Epithelial cell of esophagus (primary cell): ENCODE measurements at places on chromosomes 1 and 21.

- DNase-seq, result no peak
Measured at GRCh38 chr1:95237981-95238703, 4.1 kb downstream of the RWDD3 start.

DNA sequence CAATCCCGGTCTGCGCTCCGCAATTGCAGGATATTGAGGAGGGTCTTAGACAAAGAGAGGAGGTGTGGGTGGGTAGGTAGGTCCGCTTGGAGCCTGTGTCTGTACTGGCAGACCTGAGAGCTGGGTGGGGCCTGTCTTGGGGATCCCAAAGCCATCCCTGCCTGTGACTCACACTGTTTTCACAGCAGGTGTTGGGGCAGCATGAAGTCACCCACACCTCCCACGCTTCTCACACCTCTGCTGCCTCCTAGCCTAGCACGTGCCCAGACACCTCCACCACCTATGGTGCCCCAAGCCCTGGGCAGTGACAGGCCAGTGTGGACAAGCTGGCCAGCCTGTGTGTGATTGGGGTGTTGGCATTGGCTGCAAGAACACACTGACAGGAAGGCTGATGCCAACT is 65.7 kb upstream of the ECE1 start:
- DNase-seq, result peak; percentile 67

GRCh38 chr1:47534436-47534835 is 96.6 kb downstream of the FOXD2 start:
- DNase-seq, result no peak

DNA sequence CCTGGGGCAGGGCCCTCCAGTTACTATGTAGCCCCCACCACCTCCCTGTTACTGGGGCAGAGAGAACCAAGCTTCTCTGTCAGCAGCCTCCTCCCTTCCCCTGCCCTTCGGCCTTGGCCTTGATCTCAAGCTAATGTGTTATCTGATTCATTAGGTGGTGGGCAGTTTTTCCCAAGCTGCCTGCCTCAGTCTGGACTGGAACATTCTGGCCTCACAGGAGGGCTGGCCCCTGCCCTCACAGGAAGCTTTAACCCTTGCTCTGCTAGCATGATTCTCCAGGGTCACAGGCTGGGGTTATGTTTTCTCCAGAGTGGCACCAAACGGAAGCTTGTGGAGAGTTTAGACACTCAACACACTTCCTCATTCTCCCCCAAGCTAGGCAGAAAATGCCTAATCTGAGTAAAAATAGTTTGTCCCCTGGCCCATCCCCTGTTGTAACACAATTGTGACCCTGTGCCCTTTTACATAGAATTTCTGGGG is 37.2 kb upstream of the SLC6A9 start:
- DNase-seq, result no peak

DNA sequence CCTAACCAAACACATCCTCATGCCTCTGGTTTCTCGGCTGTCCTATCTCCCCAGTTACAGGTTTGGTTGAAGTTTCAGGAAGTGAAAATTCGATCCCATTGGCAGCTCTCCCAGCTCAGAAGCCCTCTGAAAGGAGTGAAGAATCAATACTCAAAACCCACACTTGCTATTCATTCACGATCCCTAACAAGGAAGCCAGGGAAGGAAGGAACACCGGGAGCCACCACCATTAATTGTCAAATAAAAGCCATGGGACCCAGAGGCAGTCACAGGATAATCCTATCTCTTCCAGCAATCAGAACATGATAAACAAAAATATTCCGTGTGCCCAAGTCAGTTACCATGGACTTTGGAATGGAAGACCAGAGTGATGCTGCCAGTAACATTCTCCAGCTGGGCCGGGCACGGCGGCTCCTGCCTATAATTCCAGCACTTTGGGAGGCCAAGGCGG is 7.0 kb downstream of the TMPRSS2 start:
- no peak for DNase-seq

- no peak for DNase-seq
Measured at GRCh38 chr21:33936301-33937038, 20.9 kb upstream of the ATP5PO start.

- peak; percentile 97 for DNase-seq
Measured at GRCh38 chr1:170707959-170708655, 44.2 kb downstream of the PRRX1 start.

GRCh38 chr1:236636017-236636416 is 31.7 kb upstream of the HEATR1 start:
- no peak for DNase-seq

GRCh38 chr1:210394281-210394821 is 65.6 kb downstream of the HHAT start:
- no peak for DNase-seq

- peak; percentile 42 for DNase-seq
Measured at GRCh38 chr1:156860113-156860627, 495 bp upstream of the NTRK1 start.

DNA sequence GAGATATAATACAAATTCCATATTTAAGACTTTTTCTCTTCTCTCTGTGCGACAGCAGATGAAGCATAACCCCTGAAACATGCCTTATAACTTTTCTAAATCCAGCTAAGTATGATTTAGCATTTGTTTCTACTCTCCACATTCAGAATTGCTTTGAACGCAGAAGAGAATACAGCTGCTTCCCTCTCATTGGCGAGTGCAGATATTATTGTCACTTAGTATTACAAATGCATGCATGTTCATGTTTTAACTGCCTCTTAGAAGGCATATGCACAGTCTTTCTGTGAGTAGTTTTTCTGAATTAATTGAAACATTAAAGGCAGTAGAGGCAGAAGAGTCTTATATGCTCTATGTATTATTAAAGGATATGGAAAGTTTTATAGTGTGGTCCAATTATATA is 217.1 kb downstream of the ZP4 start:
- DNase-seq, result no peak

- DNase-seq, result peak; percentile 87
Measured at GRCh38 chr1:213051127-213051880, at the start of gene RPS6KC1. TSS of gene RPS6KC1 (plus strand) at chr1:213051241. CDS start at chr1:213051405, 164 bp downstream.

DNA sequence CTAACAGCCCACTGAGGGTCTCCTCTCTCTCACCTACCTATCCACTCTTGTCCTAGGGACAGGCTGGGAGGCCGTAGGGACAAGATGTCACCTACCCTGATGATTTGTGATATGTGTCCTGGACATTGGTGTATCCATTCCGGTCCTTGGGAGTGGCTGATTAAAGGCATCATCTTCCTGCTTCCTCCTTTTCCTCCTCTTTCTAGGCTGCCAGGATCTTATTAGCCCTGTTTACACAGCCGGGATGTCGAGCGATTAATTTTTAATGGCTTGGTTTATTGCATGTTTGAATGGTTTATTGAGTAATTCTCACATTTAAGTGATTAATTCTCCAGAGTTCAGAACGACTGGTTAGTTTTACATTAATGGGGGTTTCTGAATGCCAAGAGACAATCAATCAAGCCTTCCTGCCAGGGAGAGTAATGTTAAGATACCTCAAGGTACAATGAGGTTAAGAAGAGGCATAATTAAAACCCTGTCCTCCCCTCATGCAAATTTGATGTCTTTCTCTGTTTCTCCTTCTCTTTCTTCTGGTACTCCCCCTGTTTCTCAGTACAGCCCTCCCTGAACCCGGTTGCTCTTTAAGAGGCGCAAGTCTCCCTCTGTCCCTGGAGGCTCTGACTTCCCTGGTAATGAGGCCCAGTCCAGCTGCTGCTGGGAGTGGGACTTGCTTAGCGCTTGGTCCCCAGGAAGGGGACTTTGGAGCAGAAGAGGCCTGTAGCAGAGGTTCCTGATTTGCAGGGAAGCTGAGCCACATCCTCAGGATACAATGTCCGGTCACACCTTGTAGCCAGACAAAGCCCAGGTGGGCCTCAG is 50.9 kb downstream of the ACTL8 start:
- DNase-seq, result no peak

GRCh38 chr1:228178737-228179684 is 13.4 kb downstream of the IBA57 start:
- no peak for DNase-seq

GRCh38 chr1:91036894-91037829 is 15.3 kb upstream of the ZNF644 start:
- no peak for DNase-seq

- no peak for DNase-seq
Measured at GRCh38 chr1:198357937-198358336, 182.5 kb downstream of the ATP6V1G3 start.

DNA sequence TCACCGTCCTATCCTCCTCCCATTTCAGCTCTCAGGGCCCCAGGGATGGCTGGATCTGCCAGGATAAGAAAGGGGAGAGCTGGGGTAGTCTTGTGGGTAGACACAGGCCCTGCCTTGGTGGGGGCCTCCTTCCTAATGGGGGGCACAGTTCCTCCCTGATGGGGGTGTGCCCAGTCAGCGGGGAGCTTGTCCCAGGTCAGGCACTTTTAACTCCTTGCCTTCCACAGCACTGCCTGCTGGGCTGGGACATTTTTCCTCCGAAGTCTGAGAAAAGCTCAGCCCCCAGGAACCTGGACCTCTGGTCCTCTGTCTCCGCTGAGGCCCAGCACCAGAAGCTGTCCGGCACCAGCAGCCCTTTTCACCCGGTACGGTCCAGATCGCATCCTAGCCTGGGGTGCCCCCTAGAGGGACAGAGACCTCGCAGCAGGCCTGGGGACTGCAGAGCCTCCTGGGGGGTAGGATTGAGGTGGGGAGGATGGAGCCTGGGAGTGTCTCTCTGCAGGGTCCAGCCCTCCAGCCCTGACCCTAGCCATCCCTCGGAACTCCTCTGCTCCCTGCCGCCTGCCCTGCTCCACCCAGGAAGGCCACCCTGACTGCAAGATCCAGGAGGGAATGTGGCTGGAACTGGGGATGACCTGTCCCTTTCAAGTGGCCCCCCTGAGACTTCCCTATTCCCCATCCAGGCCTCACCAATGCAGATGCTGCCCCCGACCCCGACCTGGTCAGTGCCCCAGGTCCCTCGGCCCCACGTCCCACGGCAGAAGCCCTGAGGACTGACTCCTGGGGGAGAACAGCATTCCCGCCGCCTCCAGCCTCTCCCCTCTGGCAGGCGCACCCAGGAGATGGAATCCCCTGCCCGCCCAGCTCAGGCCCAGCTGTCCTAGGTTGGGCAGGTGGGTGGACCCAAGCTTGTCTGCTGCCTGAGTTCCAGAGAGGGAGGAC is 12.0 kb downstream of the MIIP start:
- peak; percentile 29 for DNase-seq

DNA sequence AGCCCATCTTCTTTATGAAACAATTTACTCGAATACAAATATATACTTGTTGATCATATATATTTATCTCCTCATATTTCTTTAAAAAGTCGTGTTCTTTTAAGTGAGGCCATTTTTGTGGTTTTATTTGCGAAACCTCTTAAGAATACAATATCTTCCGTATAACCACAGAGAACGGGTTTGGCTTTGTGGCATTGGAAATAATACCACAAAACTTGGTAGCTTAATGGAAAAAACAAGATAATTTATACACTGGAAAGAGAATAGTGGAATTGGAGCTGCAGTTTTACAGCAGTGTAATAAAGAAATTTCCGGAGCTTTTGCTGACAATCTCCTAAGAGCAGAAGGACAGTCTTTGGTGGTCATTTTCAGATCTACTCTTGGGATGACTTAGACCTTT is 29.4 kb downstream of the PTGFR start:
- no peak for DNase-seq

- peak; percentile 6 for DNase-seq
Measured at GRCh38 chr1:161843156-161843555, 77.0 kb downstream of the ATF6 start.

- peak; percentile 79 for DNase-seq
Measured at GRCh38 chr1:200488375-200489165, 78.7 kb upstream of the ZNF281 start.

- no peak for DNase-seq
Measured at GRCh38 chr1:112395256-112395820, 676 bp upstream of the CTTNBP2NL start.

GRCh38 chr1:184225283-184226099 is 161.3 kb upstream of the C1orf21 start:
- no peak for DNase-seq

- DNase-seq, result peak; percentile 87
Measured at GRCh38 chr1:159092036-159092760, 15.6 kb upstream of the AIM2 start.

DNA sequence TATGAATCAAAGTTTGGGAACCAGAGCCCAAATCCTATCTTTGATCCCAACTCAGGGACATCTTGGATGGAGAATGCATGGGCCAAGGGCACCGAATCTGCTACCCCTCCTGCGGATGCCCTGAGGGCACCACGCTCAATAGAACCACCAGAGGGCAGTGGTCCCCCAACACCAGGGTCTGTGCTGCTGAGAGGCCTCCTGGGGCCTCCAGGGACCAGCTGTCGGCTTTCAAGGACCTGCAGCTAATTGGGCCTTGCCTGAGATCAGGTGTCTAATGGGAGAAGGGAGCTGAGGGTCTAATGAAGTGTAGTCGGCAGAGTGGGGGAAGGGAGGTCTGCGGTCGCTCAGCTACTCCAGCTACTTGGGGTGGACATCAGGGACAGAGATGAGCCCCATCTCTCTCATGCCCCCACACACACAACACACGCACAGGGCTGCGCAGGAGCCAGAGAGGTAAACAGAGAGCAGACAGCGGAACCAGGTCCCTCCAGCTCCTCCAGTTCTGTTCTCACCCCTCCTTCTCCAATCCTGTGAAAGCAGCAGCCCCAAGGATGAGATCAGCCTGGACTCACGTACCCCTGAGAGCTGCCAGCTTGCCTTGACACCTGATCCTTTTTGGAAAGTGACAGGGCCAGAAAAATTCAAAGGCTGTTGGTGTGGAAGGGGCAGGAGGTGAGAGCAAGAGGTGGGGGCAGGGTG is 34.9 kb upstream of the PPP1R15B start:
- peak; percentile 33 for DNase-seq

GRCh38 chr1:212980123-212980785 is 29.9 kb downstream of the VASH2 start:
- DNase-seq, result no peak

- DNase-seq, result no peak
Measured at GRCh38 chr1:78561856-78562255, 58.4 kb upstream of the IFI44L start.

- DNase-seq, result no peak
Measured at GRCh38 chr1:31878058-31878457, 60.1 kb downstream of the PTP4A2 start.

GRCh38 chr1:93111561-93111960 is 32.5 kb downstream of the MTF2 start:
- no peak for DNase-seq

DNA sequence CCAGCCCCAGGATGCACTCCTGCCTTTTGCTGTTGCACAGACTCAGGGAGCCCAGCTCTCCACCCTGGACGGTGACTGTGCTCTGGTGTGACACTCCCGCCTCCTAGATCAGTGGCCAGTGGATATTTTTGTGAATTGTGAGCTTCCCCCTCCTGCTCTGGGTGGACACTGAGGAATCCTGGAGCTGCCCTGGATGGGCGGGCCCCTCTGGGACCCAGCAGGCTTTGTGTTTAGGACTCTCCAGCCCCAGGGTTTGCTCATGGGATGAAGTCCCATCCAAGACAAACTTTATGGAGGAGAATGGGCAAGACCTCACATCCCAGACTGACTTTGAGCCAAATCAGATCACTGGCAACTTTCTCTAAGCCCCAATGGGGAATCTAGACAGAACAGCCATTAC is 16.1 kb downstream of the SLC6A9 start:
- no peak for DNase-seq

- DNase-seq, result peak; percentile 84
Measured at GRCh38 chr1:85307987-85308832, 31.8 kb upstream of the BCL10 start.
